Eye (tissue), 1 donor: ENCODE measurements at places on chromosomes 7 and 10.

DNA sequence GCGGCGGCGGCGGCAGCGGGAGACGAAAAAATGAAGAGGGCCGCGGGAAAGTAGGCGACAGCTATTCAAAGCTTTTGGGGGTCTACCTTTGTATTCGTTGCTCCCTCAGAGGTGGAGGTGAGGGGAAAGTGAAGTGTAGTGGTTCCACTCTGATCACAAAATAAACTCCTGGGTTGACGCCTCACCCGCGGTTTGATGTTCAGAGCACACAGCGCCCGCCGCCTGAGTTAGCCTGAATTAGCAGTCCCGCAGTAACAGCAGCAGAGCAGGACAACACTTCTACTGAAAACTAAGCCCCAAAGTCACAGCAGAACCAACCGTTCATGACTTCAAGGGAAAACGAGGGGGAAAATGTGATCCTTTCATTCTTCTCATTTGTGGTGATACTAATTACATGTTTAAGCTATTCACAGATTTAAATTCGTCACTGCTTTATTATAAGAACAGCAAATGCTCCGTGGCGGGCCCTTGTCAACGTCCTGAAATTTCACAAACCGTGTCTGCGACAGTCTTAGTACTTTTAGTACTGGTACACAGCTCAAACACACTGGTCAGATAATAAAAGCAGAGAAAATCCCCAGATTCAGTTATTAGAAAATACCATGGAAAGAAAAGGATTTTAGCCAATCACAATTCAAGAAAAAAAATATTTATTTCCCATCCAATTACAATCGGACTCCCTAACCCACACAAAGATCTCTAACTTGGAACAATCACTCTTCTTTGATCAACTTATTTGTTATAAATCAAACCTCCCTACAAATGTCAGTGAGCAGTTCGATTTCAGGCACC, 563 bp upstream of the JMJD1C start:
- DNase-seq: peak; percentile 93

DNA sequence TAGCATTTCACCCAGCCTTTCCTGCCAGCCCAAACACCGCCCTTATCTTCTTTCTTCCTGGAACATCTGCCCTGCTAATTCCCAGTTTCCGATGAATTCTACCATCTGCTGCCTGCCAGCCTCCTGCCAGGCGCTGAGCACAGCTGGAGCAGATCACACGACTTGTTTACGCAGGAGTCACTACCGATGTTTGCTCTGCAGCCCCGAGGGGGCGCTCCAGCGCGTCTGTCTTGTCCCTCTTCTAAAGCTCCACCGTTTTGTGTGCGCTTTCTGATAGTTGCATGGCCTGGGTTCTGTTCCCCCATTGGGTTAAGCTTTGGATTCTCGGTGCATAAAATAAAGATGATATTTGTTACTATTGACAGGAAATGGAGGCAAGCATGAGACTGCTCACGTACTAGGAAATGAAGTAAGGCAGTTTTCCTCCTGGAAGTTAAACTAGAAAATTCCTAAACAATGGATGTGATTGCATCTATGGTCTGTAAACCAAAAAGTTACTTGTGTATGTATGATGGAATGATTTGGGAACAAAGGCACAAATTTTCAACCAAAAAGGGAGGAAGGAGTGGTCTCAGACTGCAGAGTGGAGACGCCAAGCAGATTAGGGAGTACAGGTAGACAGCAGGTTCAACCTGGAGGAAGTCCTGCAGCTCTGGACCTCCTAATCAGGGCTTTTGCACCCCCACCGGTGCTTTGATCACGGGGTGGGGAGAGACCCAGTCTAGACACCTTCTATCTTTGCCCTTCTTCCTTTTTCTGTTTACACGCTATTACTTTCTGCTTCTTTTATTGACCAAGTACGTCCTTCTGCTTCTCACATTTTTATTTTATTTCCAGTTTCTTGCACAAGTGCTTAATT, 2.2 kb upstream of the RBM17 start:
- peak; percentile 95 for DNase-seq

- DNase-seq: no peak
Observed at GRCh38 chr10:97686301-97686961, 610 bp downstream of the AVPI1 start.

DNA sequence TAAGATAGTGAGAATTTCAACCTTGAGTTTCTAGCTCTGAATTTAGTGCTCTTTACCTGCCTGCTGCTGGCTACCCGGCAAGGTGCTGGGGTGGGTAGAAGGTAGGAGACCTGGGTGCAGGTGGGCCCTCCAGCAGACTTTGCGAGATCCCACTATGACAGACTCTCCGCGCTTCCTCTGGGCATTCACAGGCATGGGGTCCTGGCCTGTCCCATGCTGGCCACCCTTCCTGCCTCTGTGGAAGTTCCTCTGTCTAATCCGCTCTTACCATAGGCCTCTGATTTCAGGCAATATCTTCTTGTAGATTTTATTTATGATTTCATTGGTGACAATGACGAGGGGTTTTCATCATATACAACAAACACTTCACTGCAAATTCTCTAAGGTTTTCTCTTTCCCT, 1.2 kb upstream of the WDFY4 start:
- DNase-seq: no peak

DNA sequence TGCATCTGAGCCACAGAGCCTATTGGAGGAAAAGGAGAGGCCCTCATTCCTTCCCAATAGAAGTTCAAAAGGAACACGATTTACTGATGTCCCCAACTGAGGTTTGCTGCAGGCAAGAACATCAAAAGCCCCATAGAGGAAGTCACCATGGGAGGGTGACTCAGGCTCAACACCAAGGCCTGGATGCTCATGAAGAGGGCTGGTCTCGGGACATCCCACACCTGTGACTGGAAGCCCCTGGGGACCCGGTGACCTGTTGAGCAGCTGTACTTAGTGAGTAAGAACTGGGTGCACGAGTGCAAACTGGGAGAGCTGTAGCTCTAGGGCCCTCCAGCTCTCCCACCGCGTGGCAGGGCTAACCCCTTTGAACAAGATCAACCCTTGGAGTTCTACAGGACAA, 38.0 kb downstream of the CYTH3 start:
- DNase-seq: no peak

DNA sequence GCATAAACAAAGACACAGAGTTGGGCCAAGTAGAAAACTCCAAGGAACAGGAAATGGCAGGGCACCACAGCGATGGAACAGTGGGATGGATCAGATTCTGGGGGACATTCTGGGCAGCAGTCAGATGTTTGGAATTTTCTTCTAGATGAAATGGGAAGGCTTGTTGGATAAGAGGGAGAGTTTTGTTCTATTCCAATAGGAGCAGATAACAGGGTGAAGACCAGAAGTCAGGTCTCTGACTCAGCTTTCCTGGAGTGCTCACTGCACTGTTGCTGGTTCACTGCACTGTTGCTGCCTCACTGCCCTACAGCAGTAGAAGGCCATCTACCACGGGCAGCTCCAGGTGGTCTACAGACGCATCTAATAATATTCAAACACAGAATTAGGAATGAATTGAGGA, 135.6 kb downstream of the ATE1 start:
- no peak for DNase-seq

- DNase-seq: peak; percentile 6
Observed at GRCh38 chr10:20059084-20059835, 243.0 kb downstream of the PLXDC2 start.

DNA sequence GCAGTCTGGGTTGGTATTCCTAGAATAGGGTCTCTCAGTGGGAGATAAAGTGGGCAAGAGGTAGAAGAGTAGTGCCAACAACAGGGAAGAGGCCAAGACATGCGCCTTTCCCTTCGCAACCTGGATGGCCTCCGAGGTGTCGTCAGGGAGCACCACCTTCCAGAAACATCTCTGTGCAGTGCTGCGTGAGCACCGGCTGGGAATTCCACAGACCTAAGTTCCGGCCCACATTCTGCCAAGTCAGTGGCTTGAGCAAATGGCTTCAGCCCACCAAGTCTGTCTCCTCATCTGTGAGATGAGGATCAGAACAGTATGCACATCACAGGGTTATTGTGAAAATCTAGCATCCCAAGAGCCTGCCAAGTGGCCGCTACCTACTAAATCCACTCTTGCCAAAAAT, 40.6 kb downstream of the CCDC3 start:
- DNase-seq: no peak

- DNase-seq: no peak
Observed at GRCh38 chr7:149444287-149444686, 16.6 kb downstream of the ZNF777 start.

- no peak for DNase-seq
Observed at GRCh38 chr10:112695539-112695938, 248.5 kb downstream of the VTI1A start.

DNA sequence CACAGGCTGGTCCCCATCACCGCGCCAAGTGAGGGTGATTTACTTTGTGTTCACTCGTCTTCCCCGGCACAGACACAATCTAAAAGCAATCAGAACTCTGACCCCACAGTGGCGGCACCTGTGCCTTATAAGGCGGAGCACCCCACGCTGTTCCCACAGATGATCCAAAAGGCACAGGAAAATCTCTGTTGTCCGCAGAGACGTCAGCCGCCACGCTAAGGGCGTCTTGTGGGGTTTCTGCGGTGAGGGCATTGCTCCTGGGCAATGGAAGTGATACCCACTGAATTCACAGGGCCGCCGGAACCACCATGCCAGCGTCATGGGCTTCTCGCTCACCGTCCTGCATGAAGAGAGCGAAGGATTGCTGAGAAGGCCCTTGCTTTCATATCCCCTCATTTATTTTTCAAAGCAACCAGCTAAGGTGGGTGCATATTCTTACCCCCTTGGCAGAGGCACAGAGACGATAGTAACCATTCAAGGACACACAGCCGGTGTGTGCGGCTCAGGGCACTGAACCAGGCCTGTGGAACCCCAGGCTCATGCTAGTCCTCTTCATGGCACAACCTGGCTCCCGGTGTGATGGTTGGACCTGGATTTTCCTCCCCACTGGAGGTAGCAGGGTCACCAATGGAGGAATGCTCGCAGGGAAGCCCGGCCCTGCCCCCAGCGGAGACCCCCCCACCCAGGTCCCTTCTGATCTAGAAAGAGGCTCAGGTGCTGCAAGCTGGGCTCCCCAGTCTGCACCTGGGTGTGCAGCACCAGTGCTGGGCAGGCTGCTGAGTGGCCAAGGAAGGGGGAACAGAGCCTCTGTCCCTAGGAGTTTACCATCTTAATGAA, 279.0 kb downstream of the TCERG1L start:
- no peak for DNase-seq

DNA sequence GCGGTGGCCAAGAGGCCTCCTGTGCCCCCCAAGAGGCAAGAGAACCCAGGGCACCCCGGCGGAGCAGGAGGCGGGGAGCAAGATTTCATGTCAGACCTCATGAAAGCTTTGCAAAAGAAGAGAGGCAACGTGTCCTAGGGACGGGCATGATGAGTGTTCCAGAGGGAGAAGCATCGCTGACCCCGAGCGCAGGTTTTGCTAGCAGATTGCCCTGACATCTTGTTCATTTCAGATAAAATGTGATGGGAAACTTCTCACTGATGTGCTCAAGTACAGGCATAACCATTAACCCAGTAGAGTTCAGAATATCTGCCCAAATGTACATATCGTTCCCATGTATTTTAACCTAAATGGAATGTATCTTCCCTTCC, 129.2 kb downstream of the APBB1IP start:
- peak; percentile 68 for DNase-seq

DNA sequence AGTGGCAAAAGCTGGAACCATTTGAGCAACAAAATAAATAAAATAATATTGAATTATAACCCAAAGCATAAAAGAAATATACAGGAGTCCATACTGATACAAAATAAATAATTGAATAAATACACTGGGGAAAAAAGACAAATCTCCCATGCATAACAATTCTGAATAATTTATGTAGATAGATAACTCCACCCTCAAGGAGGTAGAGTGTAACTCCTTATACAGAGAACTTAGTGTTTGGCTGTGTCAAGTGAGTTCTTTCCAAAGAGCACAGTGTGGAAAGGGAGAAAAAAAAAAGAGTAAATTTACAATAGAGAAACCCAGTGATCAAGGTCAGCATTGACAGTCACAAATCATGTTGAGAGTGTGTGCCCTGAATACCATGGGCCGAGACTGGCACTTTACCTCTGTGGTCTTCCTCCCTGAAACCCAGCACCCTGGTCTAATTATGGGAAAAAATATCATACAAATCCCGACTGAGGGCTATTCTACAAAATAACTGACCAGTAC, 5.5 kb downstream of the PIK3AP1 start:
- DNase-seq: no peak

- no peak for DNase-seq
Observed at GRCh38 chr10:103792547-103792946, 62.8 kb downstream of the SH3PXD2A start.

GRCh38 chr7:155003092-155003375, at the start of gene PAXIP1:
Gene PAXIP1 (minus strand): TSS chr7:155003124. CDS start chr7:155002929, 195 bp downstream.
- DNase-seq: peak; percentile 89

DNA sequence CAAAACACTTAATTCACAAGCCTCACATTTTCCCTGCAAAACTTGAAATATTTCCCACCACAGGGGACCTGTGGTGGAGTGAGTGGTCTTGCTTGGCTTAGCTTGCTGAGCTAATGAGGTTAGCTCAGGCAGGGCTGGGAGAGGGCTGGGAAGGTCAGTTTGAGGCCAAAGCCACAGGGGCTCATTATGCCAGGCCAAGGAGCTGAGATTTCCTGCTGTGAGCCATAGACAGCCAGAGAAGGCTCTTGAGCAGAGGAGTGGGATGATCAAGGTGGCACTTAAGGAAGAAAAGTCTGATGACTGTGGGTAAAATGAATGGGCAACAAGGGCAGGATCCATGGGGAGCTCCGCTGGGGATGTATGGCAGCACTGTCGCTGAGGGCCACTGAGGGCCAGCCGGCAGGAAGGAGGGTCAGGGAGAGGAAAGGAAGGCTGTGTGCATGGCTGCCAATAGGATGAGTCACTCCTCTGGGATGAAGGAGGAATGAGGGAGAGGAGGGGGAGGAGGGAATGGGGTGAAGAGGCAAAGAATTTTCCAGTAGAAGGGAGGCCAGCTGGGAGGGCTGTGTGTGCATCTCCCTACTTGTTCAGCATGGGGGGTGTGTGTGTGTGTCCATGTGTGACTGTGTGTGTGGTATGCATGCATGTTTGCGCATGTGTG, 18.7 kb upstream of the ZNF488 start:
- peak; percentile 89 for DNase-seq

DNA sequence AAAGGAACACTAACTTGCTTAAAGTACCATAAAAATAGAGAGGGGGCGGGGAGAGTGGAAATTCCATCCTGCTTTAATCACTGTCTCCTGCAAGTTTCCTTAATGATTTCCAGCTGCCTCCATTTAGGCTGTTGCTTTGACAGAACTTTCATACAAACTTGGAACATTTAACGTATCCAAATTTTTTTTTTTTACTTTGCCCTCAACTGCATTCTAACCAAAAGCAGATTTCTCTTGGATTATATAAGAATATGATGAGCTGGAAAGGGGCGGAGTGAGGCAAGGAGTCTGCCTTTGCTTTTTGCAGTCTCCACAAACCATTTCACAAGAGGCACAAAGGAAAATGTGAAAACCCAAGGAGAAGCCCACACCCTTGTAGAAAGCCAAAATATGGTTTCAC, 46.6 kb upstream of the COL1A2 start:
- DNase-seq: peak; percentile 86
